Kidney (tissue), 22 donors: ENCODE measurements at places on chromosomes 13 and 19. TPM values are rescaled to one million over a fixed set of nuclear protein-coding genes. Genes with fewer than 3 reads are reported as not detected.
A peak's percentile ranks its signal among the peaks of the same experiment; 100 is the strongest.

NAT14 gene
- 42.6 TPM for total RNA-seq

ZNF112 gene
- total RNA-seq = 8.5 TPM

EPN1 gene
- 145 TPM for total RNA-seq

MARCHF2 gene
- 48.4 TPM for total RNA-seq

ZNF793 gene
- total RNA-seq = 12.9 TPM

MYBPC2 gene
- 0.98 TPM for total RNA-seq

PSG5 gene
- total RNA-seq = not detected

CACNG8 gene
- total RNA-seq = 0.03 TPM

ACER1 gene
- total RNA-seq = not detected

CLDN10 gene
- 144 TPM for total RNA-seq

OR4F17 gene
- 0.35 TPM for total RNA-seq

GRCh38 chr13:72745260-72745659 is 17.5 kb downstream of the BORA start:
- DNase-seq = no peak

DNA sequence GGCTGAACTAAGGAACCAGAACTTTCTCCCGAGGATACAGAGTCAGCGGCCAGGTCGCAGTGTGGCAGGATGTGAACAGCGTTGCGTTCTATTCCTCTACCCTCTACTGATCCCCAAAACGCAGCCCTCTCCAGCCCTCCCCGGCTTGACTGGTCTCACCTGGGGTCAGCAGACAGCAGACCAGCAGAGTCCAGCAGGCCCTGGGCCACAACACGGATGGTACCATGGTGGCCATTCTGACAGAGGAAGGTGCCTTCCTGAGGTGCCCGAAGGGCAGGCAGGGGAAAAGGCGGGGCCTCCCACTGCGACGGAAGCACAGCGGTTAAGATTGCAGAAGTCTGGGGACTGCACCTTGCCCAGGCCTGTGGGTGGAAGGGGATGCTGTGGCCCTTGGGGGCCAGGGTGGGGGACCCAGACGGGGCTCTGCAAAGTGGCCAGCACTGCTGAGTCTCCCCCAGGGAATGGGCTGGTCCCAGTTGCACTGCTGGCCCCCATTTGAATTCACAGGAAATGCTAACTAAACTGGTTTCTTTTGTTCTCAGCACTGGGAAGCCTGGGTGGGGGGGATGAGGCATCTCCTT is at the start of gene ICAM3:
Gene ICAM3, minus strand, starts transcription at position 245 of the 581 bp plus-strand sequence. Its CDS starts 10 bp downstream, at position 235.
- no peak for DNase-seq

- DNase-seq = no peak
These were observed 18.6 kb downstream of the ZNF816 start for GRCh38 chr19:52943884-52944643.

GRCh38 chr13:27203854-27204253 is 32.2 kb upstream of the USP12 start:
- DNase-seq = no peak

DNA sequence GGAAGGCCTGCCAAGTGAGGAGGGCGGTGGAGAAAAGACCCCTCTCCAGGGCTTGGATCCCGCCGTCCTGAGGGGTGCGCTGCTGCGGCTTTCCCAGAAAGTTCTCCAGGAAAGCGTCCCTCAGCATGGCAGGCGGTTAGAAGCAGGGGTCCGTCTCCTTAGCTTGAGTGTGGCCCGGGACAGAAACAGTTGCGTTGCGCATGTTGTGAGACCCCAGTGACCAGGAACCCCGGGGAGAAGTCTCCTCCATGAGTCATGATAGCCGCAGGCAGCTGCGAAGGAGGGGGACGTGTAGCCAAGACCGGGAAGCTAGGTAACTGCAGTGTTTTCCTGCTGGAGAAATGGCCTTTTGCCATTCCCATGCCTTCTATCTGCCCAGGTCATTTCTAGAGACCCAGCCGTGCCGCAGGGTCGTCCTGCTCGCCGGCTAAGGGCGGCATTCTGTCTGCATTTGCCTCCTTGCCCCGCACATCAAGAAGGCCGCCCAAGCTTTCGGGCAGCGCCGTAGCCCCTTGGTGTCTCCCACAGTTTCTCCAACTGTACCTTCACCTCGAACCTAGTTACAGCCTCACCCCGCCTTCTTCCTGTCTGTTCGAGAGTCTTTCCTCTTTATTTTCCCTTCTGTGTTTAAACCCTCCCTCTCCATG is 64.3 kb downstream of the TM9SF2 start:
- no peak for DNase-seq

- DNase-seq = no peak
These were observed 835.9 kb downstream of the UQCRFS1 start for GRCh38 chr19:28377077-28377476.

DNA sequence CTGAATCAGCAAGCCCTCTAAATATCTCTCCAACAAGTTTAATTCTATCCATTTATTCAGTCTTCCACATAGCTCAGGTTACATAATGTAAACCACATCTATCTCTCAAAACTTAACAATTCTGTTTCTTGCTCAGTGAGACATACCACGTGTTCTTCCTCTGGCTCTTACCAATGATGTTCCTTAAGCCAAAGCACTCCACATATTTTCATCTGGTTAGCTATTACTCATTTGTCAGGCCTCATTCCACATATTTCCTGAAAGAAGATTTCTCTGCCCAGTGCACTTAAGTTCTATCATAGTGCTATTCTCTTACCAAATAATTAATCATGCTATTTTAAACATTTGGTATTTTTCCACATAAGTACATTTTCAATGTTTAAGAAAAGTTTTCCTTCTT is 403.3 kb upstream of the ATXN8OS start:
- no peak for DNase-seq

DNA sequence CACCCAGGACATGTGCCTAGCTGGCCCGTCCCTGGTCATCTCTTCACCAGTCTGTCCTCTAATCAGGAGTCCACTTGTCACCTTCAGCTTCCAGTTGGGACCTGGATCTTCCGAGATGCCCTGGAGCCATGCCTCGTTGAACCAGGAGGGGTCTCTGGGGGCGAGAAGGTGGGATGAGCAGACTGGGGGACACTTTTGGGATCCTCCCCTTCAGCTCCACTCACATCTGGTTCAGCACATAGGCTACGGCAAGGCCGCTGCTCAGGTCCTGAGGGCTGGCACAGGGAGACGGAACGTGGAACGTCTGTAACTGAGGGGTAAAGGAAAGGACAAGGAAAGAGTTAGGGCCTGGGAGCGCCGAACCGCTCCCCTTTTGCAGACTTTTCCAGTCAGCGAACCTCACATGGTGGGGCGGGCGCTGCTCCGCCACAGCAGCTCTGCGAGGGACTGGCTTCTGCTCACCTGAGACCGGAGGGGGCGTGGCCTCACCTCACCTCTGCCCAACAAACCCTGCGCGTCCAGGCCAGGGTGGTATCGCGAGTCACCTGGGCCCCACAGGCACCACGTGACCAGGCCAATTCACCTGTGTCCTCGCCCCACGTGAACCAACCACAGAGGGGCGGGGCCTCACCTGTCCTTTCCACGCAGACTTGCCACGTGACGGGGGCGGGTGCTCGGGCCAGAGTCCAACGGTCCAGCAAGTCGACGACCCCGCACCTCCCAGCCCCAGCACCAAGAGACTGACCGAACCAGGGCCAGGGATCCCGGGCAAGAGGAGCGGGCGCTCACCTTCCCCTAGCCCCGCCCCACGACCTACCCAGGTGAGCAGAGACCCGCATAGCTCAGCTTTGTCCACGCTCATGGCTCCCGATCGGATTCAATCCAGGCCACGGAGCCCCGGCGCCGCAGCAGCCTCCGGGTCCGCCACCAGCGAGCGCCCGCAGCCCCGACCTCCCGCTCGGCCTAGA is at the start of gene HOOK2:
Gene HOOK2, minus strand, starts transcription at position 965 of the 968 bp plus-strand sequence. Its CDS starts 103 bp downstream, at position 862.
- DNase-seq = peak; percentile 96

GRCh38 chr19:12647490-12648071 is 19.0 kb downstream of the MAN2B1 start:
- DNase-seq = peak; percentile 82

DNA sequence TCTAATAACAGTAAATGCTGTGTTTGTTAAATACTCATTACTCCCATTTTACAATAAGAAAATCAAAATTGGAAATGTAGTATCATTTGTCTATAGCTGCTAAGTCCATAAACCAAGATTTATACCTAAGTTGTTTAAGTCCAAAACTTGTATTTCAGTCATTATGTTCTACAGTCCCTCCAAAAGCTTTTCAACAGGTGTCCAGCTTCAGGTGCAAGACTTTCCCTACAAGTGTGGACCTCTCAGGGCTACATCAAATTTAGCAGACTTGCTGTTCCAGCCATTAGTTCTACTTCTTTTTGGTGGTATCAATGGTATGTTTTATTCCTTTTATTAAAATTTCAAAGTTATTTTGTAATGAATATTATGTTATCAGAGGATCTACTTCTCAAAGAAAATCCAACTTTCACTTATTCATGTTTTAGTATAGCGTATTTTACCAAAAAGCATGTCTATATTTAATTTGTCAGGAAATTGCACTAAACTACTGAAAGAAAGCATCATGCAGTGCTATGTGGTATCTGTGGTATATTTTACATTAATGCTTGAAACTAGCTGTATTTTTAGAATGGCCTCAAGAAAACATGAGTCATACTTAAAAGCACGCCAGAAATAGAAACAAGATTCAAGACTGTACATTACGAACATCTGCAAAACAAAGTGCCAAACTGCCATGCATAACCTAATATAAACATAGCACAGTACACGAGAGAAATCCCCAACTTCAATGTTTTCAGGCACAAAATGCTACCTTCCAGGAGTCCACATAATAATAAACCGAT is 44.5 kb downstream of the VWA8 start:
- DNase-seq = peak; percentile 14

DNA sequence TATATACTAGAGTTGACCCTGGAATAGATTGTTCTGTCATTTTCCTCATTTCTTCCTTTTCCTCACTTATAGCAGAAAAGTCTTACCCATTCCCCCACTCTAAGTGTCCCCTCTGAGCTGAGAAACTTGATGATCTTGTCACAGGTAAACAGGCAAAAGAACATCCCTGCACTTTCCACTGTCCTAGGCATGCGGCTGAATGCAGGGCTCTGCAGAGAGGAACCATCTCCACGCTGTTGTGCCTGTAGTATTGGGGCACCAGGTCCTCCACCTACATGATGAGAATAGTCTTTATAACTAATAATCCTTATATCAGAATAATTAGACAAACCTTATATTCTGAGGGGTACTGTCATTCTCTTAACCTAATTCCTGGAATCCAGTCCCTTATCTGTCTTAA is 211.3 kb downstream of the RBM26 start:
- no peak for DNase-seq

DNA sequence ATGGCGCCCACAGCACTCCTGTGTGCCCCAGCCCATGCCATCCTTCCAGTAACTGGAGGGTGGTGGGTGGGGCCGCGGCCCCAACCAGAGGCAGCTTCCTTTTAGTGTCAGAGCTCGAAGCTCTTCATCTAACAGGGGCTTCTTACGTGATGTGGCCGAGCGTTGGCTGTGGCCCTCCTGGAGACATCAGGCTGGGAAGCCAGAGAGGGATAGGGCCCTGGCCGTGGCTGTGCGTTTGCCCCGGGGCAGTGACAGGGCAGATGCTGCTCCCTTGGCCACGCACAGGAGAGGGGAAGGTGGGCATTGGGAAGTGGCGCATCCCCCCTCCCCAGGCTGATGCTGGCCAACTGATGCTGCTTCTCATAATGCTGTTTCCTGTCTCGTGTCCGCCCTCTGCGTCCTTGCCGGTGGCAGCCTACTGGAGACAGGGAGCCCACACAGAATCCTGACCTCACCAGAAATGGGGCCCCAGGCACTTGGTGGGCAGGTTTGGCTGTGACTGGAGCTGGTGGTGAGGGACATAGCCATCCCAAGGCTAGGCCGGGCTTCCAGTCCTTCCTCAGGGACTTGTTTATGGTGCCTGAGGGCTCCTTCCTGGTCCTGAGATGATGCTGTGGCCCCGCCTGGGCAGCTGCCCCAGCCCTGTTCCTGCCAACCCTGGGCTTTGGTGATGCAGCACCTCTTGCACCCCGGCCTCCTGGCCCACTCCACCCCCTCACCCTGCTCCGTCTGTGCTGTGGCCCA is 34.3 kb downstream of the ATP4B start:
- no peak for DNase-seq

DNA sequence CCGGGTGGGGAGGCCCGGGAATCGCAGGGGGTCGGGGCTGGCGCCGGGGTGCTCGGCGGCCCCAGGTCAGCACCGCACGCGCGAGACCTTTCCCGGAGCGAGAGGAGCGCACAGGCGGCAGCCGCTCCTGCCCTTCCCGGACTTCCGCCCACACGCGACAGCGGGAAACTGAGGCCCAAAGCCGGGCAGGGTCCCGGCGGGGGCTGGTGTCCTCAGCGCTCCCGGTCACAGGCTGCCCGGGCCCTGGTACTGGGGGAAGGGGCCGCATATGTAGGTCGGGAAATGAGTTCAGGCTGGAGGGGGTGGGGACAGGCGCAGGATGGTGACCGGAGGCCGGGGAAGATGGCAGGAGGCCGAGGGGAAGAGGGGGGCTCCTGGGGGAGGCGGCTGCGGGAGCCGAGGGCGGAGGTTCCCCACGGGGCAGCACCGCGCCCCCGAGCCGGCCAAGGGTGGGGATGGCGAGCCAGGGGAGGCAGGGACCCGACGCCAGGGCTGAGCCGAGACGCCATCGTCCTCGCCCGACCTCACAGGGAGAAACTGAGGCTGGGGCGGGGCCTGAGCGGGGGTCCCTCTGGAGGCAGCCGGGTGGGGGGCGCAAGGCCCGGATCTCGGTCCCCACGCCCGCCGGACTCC is 662 bp downstream of the CBARP start:
- peak; percentile 75 for DNase-seq

DNA sequence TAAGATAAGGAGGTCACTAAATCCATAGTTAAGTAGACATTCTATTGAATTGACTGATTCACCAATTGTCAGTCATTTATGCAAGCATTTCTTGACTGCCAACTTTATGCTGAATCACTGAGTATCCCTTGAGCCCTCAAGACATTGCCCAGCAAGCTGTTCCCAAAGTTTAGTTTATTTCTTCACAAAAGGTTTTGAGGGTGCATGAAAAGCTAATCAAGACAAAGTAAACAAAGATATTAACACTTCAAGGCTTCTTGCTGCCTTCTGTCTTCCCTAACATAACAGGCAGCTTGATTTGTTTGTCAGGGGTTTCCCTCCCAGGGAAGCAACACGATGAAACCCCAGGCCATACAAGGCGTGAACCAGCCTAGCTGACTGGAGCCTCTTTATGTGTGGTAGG is 374.4 kb downstream of the SPRY2 start:
- no peak for DNase-seq

GRCh38 chr13:83634601-83635000 is 247.7 kb downstream of the SLITRK1 start:
- DNase-seq = no peak

DNA sequence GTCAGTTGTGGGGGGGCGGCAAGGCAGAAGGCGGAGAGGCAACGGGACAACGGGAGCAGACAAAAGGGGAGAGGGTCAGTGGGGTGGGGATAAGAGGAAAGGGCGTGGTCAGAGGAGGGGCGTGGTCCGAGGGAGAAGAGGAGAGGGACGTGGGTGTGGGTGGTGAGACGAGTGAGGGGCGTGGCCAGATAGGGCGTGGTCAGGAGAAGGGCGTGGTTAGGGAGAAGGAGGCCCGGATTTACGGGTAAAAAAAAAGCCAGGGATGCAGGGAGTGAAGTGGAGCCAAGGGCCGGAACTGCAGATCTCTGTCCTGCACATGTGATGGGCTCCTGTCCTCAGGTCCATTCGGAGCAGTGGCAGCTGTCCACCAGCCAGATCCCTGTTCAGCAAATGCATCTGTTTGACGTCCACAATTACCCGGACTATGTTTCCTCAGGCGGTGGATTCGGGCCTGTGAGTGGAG is 21.5 kb downstream of the CPT1C start:
- no peak for DNase-seq

- no peak for DNase-seq
These were observed 946.0 kb downstream of the SLITRK5 start for GRCh38 chr13:88617176-88617575.
